ENCODE measurements at places on chromosomes 3 and 15. TPM values are rescaled to one million over a fixed set of nuclear protein-coding genes. Genes with fewer than 3 reads are reported as not detected.

The ANKRD34C gene
- total RNA-seq: not detected

- no peak for DNase-seq
Observed at GRCh38 chr3:177065285-177066033, 131.8 kb downstream of the TBL1XR1 start.

DNA sequence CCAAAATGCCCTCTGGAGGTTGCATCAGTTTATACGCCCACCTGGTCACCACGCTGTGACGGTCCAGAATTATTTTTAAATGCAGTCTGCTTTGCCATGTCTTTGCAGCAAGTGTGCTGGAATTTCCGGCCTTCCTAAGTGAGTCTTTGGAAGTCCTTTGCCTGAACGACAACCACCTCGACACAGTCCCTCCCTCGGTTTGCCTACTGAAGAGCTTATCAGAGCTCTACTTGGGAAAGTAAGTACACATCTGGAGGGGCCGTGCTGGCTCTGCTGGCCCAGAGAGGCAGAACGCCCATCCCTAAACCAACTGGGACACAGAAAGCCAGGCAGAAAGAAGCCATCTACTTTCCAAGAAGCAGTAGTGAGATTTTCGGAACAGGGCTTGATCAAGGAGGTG lies 101.8 kb downstream of the LRRK1 start:
- DNase-seq: peak; percentile 8

DNA sequence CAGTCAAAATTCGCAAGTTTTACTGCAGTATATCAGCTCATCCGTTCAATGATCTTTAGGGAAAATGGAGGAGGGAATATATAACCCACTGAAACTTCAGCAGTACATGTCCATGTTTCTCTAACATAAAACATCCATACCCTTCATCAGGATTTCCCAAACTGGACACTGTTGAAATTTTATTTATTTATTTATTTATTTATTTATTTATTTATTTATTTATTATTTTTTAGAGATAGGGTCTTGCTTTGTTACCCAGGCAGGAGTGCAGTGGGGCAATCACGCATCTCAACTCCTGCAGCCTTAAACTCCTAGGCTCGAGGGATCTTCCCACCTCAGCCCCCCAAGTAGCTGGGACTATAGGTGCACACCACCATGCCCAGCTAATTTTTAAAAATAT lies 14.8 kb upstream of the HLTF start:
- no peak for DNase-seq

DNA sequence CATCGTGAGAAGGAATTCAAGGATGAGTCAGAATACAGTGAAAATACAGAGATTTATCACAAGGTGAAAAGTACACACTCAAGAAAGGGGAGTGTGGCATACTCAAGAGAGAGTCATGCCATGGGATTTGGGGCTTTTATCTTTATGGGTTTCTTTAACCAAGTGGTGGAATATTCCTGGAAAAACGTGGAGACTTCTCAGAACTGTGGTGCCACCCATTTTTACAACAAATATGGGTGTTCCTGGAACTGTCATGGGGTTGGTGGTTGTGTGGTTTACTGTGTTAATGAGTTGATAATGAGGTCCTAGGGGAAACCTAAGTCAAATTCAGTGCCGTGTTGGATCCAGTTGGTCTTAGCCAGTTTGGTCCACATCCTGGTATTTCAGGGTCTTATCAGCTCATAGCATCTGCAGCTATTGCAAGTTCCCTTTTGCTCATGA lies 497.2 kb downstream of the GABRG3 start:
- DNase-seq: no peak

All from Peyer's patch (tissue), 4 donors.